ENCODE measurements at places on chromosomes 1 and 21. TPM values are rescaled to one million over a fixed set of nuclear protein-coding genes. Genes with fewer than 3 reads are reported as not detected.

- DNase-seq: no peak
- no peaks in the 10 kb centered on the region for H3K36me3 ChIP-seq
- no peak overlapping the region for H3K27ac ChIP-seq
- no peaks in the 10 kb centered on the region for H3K4me1 ChIP-seq
- peaks cover 23% of the 10 kb centered on the region for H3K27me3 ChIP-seq
These were observed 294.1 kb upstream of the KAZN start for GRCh38 chr1:14304381-14304865.

- no peak overlapping the region for H3K27ac ChIP-seq
- H3K27me3 ChIP-seq: no peaks in the 10 kb centered on the region
- H3K36me3 ChIP-seq: no peaks in the 10 kb centered on the region
- no peak for DNase-seq
These were observed 3.0 kb upstream of the PGM1 start for GRCh38 chr1:63590166-63590560.

DNA sequence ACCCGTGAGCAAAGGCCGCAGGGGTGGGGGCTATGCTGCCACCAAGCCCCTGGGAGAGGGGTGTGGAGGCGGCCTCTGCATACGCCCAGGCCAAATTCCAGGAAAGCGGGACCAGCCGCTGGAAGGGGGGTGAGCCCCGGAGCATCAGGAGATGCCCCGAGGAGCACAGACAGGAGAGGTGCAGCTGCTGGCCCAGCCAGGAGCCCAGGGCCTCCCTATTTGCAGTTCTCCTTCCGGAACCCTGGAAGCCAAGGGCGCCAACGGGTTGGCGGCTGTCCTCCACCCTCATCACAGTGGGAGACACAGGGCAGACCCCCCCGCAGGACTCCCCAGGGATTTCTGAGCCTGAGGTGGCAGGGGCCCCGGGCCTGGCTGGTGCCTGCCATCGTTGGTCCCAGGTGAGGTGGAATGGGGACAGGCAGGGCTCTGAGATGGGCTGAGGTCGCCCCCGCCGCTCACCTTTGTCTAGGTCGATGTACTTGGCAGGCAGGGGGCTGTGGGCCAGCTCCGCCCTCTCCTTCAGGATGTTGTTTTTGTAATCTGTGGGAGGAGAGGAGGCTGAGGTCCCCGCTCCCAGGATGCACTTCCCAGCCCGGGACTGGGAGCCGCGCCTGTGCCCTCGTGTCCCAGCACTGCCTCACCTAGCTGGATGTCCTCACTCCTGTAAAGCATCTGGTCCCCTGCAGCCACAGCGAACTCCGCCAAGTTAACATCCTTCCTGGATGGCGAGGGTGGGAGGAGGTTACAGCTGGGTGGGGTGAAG is 4.4 kb upstream of the DVL1 start:
- H3K27me3 ChIP-seq: no peaks in the 10 kb centered on the region
- H3K4me3 ChIP-seq: no peak overlapping the region
- DNase-seq: no peak
- no peak overlapping the region for H3K27ac ChIP-seq
- no peaks in the 10 kb centered on the region for H3K36me3 ChIP-seq

GRCh38 chr1:157653494-157653873 is 47.1 kb downstream of the FCRL3 start:
- peaks cover 9% of the 10 kb centered on the region for H3K27me3 ChIP-seq
- no peak for DNase-seq
- H3K27ac ChIP-seq: no peak overlapping the region
- no peaks in the 10 kb centered on the region for H3K36me3 ChIP-seq
- H3K4me1 ChIP-seq: peaks cover 13% of the 10 kb centered on the region
- no peak overlapping the region for H3K4me3 ChIP-seq

- H3K4me1 ChIP-seq: no peaks in the 10 kb centered on the region
- no peak overlapping the region for H3K27ac ChIP-seq
- no peak for DNase-seq
These were observed 41.3 kb downstream of the SCCPDH start for GRCh38 chr1:246765521-246765920.

DNA sequence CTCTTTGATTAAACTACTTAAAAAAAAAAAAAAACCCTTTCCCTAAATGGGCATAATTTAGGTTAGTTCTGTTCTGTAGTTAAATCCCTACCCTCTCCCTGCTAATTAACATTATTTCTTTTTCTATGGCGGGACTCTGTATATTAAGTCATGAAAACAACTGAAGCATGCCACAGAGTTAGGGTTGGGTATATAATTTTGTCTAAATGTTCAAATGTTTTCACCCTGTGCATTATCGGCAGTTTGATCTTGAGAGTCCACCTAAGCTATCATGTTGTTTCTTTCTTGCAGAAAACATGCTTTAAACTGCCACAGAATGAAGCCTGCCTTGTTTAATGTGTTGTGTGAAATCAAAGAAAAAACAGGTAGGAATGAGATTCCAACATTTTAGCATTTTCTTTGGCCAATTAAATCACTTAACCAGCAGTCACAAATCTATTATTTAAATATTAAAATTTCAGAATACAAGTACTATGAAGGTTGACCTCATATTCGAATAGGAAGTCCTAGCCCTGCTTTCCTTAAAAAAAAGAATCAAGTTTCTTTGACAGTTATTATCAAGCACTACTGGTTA is 4.0 kb downstream of the PBX1 start:
- peaks cover 39% of the 10 kb centered on the region for H3K27me3 ChIP-seq
- no peak for DNase-seq
- no peak overlapping the region for H3K4me3 ChIP-seq
- H3K36me3 ChIP-seq: no peaks in the 10 kb centered on the region
- no peak overlapping the region for H3K27ac ChIP-seq

- H3K27ac ChIP-seq: no peak overlapping the region
- H3K36me3 ChIP-seq: no peaks in the 10 kb centered on the region
- peaks cover 52% of the 10 kb centered on the region for H3K27me3 ChIP-seq
- no peak overlapping the region for H3K4me3 ChIP-seq
- DNase-seq: no peak
These were observed 49.0 kb downstream of the KLHDC7A start for GRCh38 chr1:18529714-18530113.

CDC42BPA gene
- total RNA-seq: 2.8 TPM

BATF3 gene
- 46.6 TPM for total RNA-seq

BEND5 gene
- total RNA-seq: 0.95 TPM

PCBP3 gene
- total RNA-seq: 1.4 TPM

DNA sequence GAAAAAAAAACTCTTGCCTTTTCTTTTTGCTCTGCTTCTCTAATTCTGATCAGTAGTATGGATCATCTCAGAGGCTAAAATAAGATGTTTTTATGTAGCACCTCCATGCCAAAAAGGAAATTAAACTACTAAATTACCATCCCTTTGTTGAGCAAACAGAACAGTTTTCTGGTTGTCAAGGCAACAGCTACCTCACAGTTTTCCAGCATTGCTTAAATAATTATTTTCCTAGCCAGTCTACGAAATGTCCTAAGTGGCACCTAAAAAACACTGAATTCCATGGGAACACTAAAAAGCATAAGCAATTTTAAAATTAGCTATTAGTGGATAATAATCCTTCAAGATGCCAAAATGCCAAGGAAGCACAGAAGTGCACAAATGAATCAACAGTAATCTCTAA is 61.7 kb downstream of the ARID4B start:
- H3K36me3 ChIP-seq: no peaks in the 10 kb centered on the region
- no peaks in the 10 kb centered on the region for H3K27me3 ChIP-seq
- H3K27ac ChIP-seq: no peak overlapping the region
- H3K4me1 ChIP-seq: peaks cover 40% of the 10 kb centered on the region
- H3K4me3 ChIP-seq: no peak overlapping the region
- no peak for DNase-seq

- H3K27me3 ChIP-seq: no peaks in the 10 kb centered on the region
- H3K4me1 ChIP-seq: peaks cover 3% of the 10 kb centered on the region
- H3K27ac ChIP-seq: no peak overlapping the region
- DNase-seq: no peak
- no peak overlapping the region for H3K4me3 ChIP-seq
- H3K36me3 ChIP-seq: peaks cover 5% of the 10 kb centered on the region
These were observed 37.5 kb downstream of the PGM1 start for GRCh38 chr1:63630666-63631065.

- no peaks in the 10 kb centered on the region for H3K4me1 ChIP-seq
- no peak for DNase-seq
- no peak overlapping the region for H3K4me3 ChIP-seq
- no peaks in the 10 kb centered on the region for H3K27me3 ChIP-seq
- H3K27ac ChIP-seq: no peak overlapping the region
- H3K36me3 ChIP-seq: no peaks in the 10 kb centered on the region
These were observed 23.5 kb downstream of the GPR157 start for GRCh38 chr1:9105336-9105867.
